Lower leg skin (tissue), 4 donors: ENCODE measurements at places on chromosomes 5 and 9.

GRCh38 chr9:107862881-107863280 is 373.3 kb upstream of the KLF4 start:
- DNase-seq, result no peak

DNA sequence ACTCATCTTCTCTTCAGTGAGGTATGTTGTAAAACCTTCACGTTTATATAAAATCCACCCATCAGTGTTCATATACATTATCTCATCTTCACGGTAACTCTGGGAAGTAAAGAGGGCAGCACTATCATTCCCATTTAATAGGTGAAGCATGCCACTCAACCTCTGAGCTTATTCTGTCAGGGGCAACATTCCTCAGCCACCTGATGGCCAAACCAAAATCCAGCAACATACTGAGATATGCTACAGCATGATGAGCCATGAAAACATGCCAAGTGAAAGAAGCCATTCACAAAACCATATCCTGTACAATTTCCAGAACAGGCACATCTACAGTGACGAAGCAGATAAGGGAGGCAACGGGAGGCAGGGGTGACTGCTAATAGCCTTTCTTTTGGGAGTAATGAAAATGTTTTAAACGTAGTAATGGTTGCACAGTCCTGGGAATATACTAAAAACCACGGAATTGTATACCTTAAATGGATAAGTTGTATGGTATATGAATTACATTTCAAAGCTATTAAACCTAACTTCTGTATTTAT is 167.4 kb downstream of the TSSK1B start:
- no peak for DNase-seq

GRCh38 chr5:38672059-38672788 is 115.8 kb upstream of the LIFR start:
- no peak for DNase-seq

GRCh38 chr5:19927170-19927569 is 60.8 kb downstream of the CDH18 start:
- DNase-seq, result no peak

DNA sequence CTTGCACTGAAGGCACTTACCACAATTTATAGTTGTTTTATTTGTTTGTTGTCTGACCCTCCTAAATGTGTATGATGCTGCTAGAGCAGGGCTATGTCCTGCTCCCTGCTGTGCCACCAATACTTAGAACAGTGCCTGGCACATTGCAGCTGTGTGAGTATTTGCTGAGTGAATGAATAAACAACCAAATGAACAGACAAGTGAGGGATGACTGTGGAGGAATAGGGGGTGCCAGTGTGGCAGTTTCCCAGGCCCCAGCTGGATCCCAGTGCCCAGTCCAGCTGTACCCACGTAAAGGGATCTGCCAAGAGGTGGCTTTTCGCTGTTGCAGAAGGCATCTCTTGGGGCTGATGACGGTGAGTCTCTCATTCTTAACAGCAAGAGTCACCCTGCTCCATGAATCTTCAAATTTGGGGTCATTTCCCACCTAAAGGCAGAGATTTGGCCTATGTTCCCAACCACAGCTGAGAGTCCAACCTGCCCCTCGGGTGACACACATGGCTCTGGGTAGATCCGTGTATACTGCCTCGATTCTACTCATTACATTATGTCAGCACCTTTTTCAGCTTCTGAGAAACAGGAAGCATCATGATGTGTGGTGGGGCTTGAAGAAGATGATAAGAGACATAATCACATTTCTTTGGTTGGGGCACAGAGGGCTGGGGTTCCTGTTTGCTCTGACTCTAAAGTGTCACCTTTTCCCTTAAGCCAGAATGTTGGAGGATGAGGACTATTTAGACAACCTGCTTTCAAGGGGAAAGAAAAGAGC is 14.3 kb downstream of the IL5 start:
- no peak for DNase-seq

DNA sequence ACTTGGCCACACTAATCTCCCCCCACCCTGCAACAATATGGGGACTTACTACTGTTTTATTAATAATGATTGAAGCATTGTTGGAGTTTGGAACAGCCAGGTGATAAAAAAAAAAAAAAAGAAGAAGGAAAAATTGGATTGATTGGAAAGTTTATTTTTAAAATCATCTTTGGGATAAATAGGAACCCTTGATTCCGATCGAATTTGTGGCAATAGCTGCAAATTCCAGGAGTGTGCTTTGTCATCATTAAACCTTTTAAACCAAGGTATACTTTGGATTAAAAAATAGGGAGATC is 907 bp upstream of the NR2F1 start:
- no peak for DNase-seq

DNA sequence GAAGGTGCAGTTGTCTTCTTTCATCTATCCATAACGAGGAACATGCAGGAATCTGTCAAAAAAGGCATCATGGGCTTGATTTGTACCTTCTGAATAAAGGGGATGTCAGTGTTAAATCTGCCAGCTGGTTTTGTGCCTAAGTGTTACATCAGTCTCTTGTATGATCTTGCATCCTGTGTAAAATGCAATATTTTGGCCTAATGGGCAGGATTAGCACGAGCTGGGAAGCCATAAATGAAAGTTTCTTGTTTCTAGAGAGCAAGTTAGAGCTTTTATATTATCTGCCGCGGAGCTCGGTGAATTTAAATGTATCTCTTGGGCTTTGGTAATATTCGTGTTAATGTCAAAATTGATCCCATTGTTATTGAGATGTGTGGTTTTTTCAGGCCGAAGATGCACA is 526.1 kb upstream of the WWC1 start:
- no peak for DNase-seq

- DNase-seq, result no peak
Observed at GRCh38 chr9:113876151-113876992, at the start of gene ZNF618. TSS of gene ZNF618 (plus strand) at chr9:113876309. CDS start at chr9:113876381, 72 bp downstream.

- DNase-seq, result no peak
Observed at GRCh38 chr5:125134216-125135081, 388.0 kb upstream of the ZNF608 start.

GRCh38 chr5:82375488-82376244 is 97.5 kb upstream of the RPS23 start:
- no peak for DNase-seq

- peak; percentile 77 for DNase-seq
Observed at GRCh38 chr5:135236908-135237747, 161.9 kb downstream of the MACROH2A1 start.

DNA sequence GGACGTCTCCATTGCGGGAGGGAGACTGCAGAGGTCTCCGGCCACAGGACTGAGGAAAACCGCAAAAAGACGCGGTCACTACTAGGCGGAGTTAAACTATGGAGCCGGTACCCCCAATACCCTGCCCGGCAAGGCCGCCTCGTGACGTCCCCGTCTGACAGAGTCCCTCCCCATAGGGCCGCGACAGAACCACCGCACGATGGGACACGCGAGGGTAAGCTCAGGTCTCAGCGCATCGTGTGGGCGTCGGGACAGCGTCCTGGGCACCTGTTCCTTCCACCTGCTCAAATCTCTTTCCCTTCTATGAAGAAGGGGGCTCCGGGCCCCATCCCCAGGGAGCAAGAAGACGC is 35.2 kb upstream of the GLDC start:
- DNase-seq, result no peak

DNA sequence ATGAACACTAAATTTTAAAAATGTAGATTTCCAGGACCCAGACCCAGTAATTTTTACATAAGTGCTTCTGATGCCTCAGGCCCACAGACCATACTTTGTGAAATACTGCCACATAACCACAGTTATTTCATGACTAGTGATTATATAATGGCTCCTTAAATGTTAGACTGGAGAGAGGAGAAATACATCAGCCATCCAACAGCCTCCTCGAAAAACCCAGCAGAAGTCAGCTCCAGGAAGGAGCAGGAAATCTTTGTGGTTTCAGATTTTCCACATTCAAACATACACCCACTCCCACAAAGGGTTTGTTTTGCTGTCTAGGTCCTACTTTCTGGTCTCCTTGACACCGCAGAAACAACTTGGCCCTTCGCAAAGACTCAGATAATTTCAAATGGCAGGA is 455.2 kb downstream of the DTWD2 start:
- no peak for DNase-seq

DNA sequence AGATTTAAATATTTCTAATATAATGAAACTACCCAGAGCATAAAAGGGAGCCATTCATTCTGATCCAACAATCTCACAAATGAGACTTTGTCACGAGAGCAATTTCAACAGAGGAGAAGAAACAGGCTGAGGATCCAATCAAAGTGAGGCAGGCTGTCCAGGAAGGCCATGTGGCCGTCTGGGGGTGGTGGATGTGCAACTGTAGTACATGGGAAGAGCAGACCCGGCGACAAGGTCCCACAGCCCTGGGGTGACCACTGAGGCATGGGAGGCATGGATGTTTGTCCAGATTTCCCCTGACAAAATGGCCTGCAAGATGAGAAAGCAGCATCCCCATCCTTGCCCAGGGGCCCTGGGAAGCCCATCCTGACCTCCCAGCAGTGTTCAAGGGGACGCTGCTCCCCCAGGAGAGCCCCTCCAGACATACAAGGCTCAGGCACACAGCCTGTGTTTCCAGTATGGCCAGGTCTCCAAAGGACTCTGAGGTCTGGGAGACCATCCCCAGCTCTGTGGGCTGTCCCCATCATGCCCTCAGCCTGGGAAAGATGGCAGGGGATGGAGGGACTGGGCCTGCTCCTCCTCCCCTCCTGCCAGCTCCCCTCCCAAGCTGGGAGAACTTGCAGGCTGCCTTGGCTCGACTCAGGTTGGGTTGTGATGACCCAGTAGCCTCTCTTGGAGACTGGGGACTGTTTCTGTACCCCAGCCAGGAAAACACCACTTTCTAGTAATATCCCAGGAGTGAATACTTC is 27.5 kb upstream of the FCN2 start:
- DNase-seq, result no peak

GRCh38 chr9:95970317-95970716 is 94.8 kb downstream of the ERCC6L2 start:
- DNase-seq, result no peak

- DNase-seq, result no peak
Observed at GRCh38 chr5:22431406-22431805, 421.7 kb downstream of the CDH12 start.

- no peak for DNase-seq
Observed at GRCh38 chr5:160605266-160605665, 183.6 kb downstream of the PTTG1 start.

DNA sequence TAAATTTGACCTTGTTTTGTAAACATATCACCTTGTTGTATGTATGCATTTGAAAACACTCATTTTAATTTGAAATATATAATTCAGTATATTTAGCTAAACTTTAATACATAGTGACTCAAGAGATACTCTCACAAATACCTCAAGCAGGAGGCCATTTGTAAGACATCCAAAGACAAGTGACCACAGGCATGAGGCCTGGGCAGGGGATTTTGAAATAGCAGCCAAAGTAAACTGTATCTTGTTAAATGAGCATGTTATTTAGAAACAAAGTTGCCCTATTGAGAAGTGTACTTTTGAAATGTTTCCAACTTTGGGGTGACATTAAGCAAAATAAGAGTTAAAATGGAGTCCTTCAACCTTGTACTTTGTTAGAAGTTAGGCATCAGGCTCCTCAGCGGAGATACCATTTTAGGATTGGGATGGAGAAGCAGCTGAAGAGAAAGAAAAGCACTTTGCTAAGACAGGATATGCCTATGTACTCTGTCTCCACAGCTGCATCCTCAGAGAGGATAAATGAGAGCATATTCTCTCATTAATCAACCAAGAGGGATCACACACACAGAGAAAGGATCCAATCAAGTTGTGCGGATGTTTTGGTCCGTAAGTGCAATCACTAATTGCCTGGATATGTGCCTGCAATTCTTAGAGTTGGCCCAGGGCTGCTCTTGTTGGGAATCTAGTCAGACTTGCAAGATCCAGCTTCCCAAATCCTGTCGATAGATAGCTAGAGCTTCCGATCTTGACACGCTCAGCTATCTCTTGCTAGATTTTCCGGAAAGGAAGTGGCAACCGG is 157.5 kb upstream of the HAPLN1 start:
- DNase-seq, result no peak

GRCh38 chr9:137029058-137029936 is 1.3 kb upstream of the ABCA2 start:
- peak; percentile 94 for DNase-seq

DNA sequence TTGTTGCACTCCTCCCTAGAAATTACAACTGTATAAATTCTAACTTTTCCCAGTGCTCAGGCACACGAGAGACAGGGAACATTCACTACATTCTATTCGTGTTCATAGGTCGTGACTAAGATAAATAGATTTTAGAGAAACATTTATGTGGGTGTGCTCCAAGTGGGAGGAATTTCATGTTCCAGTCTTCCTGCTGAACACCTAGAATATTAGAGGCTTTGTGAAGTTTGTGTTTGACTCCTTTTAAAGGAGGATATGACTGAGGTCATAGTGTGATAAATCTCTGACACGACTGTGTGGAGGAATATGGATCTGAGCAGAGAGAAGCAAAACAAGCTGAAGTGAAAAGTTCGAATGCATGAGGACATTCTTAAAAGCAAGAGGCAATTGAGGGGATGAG is 355.3 kb downstream of the ZSWIM6 start:
- no peak for DNase-seq

DNA sequence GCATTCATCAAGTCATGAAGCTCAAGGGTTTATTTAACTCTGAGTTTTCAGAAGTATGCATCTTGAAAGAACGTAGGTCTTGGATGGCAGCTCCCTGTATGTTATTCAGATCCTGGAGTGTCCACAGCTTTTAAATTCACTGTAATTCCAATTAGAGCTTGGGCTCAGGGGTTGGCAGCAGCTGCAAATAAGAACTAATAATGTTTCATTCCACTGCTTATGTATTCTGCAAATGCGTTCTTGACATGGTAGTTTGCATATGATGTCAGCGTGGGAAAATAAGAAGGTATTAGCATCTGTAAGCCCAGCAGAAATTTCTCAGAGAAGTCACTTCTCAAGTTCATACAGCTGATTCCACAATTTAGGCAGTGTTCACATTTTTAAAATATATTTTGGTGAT is 58.4 kb downstream of the RORB start:
- DNase-seq, result no peak

DNA sequence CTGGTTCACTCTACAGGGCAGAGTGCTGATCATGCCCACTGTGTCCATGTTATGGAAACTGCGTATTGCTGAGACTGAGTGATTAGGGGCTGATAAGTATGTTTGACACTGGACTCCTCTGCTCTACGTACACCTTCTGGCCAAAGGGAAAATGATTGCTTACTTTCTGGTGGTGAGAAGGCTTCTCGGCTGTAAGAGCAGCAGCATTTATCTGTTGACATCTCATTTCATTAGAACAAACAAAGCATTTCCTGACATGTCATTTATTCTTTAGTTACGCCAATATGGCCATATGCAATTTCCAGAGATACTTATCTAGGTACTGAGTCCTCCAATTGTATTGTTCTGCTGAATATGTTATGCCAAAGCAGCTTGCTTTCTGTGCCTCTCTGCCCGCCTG is 5.6 kb downstream of the FAXDC2 start:
- no peak for DNase-seq
